ENCODE measurements at places on chromosomes 2 and 18.

DNA sequence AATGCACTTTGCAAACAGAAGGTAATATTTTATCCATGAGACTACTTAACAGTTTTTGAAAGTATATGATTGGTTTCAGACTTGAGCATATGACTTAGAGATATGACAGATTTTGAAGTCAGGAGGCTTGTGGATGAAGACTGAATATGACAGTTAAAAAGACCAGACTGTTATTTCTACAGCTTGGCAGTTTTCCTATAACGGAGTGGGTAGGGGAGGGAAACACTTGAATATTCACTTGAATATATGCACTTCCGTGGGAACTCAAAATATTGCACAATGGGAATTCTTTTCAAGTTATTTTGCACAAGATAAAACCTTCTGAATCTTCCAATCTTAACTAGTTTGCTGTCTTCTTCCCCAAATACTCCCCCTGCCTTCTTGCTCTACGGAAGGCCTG lies 64.6 kb upstream of the ACKR3 start:
- H3K4me3 ChIP-seq: no peak overlapping the region
- DNase-seq: no peak
- H3K27me3 ChIP-seq: no peaks in the 10 kb centered on the region

- H3K36me3 ChIP-seq: no peaks in the 10 kb centered on the region
- H3K27me3 ChIP-seq: no peaks in the 10 kb centered on the region
- no peaks in the 10 kb centered on the region for H3K4me1 ChIP-seq
- H3K27ac ChIP-seq: no peak overlapping the region
- DNase-seq: peak; percentile 19
- H3K4me3 ChIP-seq: no peak overlapping the region
Observed at GRCh38 chr2:37767959-37768925, 96.8 kb upstream of the CDC42EP3 start.

DNA sequence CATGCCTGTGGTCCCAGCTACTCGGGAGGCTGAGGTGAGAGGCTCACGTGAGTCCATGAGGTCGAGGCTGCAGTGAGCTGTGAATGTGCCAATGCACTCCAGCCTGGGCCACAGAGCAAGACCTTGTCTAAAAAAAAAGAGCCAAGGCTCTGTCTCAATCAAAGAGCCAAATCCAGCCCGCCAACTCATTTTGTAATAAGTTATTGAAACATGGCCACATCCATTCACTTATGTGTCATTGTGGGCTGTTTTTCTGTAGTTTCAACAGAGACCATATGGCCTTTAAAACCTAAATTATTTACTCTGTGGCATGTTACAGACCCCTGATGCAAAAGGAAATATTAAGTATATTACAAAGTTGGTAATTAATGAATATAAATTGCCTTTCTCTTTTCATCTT lies 60.8 kb downstream of the GPR39 start:
- H3K27ac ChIP-seq: no peak overlapping the region
- DNase-seq: no peak

GRCh38 chr2:238952261-238952919 lies 104.5 kb downstream of the TWIST2 start:
- no peak overlapping the region for H3K4me3 ChIP-seq
- no peak overlapping the region for H3K27ac ChIP-seq
- H3K27me3 ChIP-seq: no peaks in the 10 kb centered on the region
- DNase-seq: no peak
- H3K36me3 ChIP-seq: no peaks in the 10 kb centered on the region

DNA sequence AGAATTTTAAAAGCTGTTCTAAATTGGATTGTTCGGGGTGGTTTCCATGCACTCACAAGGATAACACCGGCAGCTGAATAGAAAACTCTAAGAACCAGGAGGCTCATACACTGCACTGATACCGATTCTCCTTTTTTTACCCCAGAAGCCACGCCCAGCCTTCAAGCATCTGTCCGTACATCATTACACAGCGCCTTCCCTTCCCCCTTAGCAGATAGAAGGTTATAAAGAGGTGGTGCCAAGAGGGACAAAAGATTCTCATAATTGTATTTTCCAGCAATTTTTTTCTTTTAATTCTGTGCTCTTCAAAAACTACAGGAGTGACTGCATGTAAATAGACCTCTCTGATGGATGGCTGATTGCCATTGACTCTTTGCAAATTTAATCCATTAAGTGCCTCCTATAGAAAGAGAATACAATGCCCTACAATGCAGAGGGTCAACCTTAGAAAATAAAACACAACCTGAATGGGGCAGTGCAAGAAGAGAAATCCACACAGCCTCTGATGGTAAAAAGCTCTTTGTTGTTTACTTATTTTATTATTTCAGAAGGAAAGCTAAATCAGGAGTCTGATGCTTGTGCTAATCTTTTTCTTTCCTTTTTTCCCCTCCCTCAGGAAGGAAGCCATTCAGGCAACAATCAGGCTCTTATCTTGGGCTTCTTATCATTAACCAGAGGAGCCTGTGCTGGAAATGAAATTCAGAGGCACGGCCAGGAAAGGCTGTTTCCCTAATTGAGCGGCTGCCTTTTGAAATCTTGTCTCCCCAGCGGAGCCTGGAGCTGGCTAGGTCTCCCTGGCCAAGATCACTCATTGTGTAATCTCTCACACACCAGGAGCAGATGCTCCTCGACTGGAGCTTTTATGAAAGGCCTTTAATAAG lies 198.9 kb upstream of the NABP1 start:
- no peak overlapping the region for H3K4me3 ChIP-seq
- H3K36me3 ChIP-seq: no peaks in the 10 kb centered on the region
- H3K4me1 ChIP-seq: peaks cover 10% of the 10 kb centered on the region
- H3K27ac ChIP-seq: peak overlapping the region; percentile 24
- no peaks in the 10 kb centered on the region for H3K27me3 ChIP-seq
- peak; percentile 84 for DNase-seq

DNA sequence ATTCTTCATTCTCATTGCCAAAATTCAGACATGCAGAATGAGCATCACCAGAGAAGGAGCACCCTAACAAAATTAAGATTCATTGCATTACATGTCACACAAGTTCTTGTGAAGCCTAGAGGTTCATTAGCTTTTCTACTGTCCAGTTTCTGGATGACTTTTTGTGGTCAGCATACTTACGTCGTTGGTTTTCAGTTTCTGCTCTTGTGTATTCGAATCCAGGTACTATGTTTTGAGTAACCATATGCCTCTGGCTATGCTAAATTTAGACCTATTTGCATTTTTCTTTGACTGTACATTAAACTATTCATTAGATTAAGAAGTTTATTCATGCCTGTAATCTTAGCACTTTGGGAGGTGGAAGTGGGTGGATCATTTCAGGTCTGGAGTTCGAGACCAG lies 251.3 kb downstream of the PARD3B start:
- H3K4me1 ChIP-seq: no peaks in the 10 kb centered on the region
- H3K36me3 ChIP-seq: no peaks in the 10 kb centered on the region
- no peak for DNase-seq

DNA sequence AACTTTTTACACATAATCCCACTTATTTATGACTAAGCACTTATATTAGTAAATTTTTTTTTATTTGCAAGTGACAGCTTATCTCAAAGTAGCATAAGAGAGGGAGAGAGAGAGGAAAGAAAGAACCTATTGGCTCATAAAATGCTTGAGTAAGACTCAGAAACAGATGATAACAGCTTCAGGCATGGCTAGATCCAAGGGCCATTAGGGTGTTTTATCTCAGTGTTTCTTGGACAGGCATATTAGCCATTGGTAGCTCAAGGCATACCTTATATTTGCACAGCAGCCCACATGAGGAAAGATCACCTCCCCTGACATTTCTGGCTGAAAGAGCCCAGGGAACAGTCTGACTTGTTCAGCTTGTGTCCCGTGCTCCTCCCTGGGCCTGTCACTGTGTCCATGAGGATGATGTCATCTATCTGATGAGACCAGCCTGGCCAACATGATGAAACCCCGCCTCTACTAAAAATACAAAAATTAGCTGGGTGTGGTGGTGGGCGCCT lies 64.4 kb downstream of the IL1R2 start:
- no peaks in the 10 kb centered on the region for H3K36me3 ChIP-seq
- H3K27ac ChIP-seq: no peak overlapping the region
- H3K4me1 ChIP-seq: no peaks in the 10 kb centered on the region
- peaks cover 2% of the 10 kb centered on the region for H3K27me3 ChIP-seq
- DNase-seq: peak; percentile 50

DNA sequence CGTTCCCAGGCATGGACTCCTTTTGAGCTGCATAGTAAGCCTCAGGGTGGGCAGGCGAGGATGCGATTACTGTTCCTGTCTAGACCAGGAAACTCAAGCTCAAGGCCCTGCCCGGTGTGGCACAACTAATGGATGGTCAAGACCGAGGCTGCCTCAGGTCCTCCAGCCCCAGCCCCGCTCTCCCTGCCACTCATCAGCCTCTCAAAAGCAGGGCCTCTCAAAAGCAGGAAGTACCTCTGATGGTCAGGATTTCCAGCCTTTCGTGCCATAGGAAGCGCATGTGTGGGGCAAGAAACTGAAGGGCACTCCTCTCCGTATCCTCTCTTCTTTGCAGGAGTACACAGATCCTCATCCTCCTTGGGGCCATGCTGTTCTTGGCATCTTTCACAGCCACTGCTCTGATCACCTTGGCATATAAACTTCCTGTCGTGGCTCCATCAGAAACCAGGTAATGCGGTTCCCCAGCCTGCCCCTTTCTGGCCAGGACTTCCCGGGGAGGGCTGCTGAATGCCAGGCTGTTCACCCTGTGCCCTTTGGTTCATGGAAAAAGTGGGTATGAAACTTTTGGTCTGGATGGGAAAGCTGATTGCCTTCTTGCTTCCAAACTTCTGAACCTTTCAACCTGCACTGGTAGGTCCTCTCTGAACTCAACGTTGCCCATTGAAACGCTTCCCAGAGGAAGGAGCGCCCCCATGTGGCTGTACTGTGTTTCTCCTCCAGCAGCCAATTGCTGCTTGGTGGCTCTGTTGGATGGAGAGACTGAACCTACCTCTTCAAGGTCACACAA lies 82.8 kb upstream of the SEC11C start:
- peaks cover 19% of the 10 kb centered on the region for H3K4me1 ChIP-seq
- H3K27ac ChIP-seq: no peak overlapping the region
- peak; percentile 56 for DNase-seq
- no peak overlapping the region for H3K4me3 ChIP-seq
- H3K36me3 ChIP-seq: no peaks in the 10 kb centered on the region
- H3K27me3 ChIP-seq: no peaks in the 10 kb centered on the region

DNA sequence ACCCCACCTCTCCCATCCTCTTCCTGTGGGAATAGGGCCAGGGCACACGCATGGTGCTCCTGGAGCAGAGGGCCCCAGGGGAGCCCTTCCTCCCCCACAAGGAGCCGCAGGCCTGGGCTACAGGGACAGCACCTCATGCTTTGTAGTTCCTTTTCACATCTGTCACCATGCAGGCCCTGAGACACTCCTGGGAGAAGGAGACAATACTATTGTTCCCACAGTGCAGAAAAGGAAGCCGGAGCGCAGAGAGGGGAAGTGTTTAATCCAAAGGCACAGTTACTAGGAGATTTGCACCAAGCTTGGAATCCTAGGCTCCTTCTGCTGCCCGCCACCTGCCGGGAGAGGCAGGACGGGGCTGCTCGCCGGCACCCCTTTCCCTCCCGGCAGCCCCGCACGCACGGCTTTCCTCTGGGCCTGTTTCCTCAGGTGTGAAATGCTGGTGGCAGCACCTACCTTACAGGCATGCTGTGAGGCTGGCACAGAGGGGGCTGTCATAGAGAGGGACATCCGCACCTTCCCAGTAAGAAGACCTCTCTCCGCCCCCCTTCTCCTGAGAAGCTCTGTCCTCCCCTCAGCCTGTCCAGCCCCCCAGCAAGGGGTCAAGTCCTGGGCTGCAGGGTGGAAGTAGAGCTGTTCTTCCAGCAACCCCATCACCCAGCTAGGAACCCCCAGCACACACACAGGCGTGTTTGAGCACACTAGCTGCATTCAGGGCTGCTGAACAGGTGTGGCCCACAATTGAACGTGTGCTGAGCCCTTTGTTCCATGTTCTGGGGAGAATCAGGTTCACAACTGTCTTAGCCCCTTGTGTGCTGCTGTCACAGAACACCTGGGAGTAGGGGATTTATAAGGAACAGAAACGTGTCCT lies 62.6 kb downstream of the SMAD7 start:
- peaks cover 10% of the 10 kb centered on the region for H3K4me1 ChIP-seq
- H3K27me3 ChIP-seq: no peaks in the 10 kb centered on the region
- no peaks in the 10 kb centered on the region for H3K36me3 ChIP-seq
- H3K4me3 ChIP-seq: no peak overlapping the region
- no peak for DNase-seq

- H3K27me3 ChIP-seq: no peaks in the 10 kb centered on the region
- DNase-seq: no peak
- no peak overlapping the region for H3K27ac ChIP-seq
- peaks cover 8% of the 10 kb centered on the region for H3K4me1 ChIP-seq
- H3K4me3 ChIP-seq: no peak overlapping the region
Observed at GRCh38 chr2:26068602-26069298, 34.9 kb downstream of the RAB10 start.

All from large intestine (tissue), 12 donors.